Uterus (tissue), 4 donors: ENCODE measurements at places on chromosomes 6 and 20. TPM values are rescaled to one million over a fixed set of nuclear protein-coding genes. Genes with fewer than 3 reads are reported as not detected.

Gene IL17A
- total RNA-seq: not detected

Gene SEL1L2
- total RNA-seq: 1.3 TPM

Gene PBOV1
- not detected for total RNA-seq

Gene BCKDHB
- 10.0 TPM for total RNA-seq

Gene KIF25
- total RNA-seq: not detected

Gene SALL4
- 0.55 TPM for total RNA-seq

Gene FOXP4
- total RNA-seq: 4.6 TPM

Gene TNF
- total RNA-seq: not detected

Gene HSD17B8
- 5.8 TPM for total RNA-seq

Gene MYBL2
- 5.2 TPM for total RNA-seq

Gene LGSN
- total RNA-seq: 0.41 TPM

Gene THEMIS
- 1.6 TPM for total RNA-seq

Gene TBCC
- total RNA-seq: 7.9 TPM

Gene FLRT3
- total RNA-seq: 5.2 TPM

Gene SLC24A3
- total RNA-seq: 49.8 TPM

Gene FKBP1C
- total RNA-seq: not detected

Gene ZSCAN9
- 17.6 TPM for total RNA-seq

Gene IRF4
- total RNA-seq: not detected

Gene CFB
- total RNA-seq: 32.6 TPM

Gene SNAI1
- total RNA-seq: 1.0 TPM

Gene SLC26A8
- not detected for total RNA-seq

Gene MAVS
- 43.2 TPM for total RNA-seq

Gene C6orf15
- total RNA-seq: not detected

Gene TRIM40
- total RNA-seq: not detected

Gene GFOD1
- total RNA-seq: 26.6 TPM

Gene TREML2
- 0.12 TPM for total RNA-seq

Gene MOXD1
- 27.6 TPM for total RNA-seq

Gene FUT9
- total RNA-seq: not detected

Gene HLA-DQA2
- not detected for total RNA-seq

Gene PRDM1
- 1.5 TPM for total RNA-seq

Gene PPIL6
- total RNA-seq: 0.59 TPM

Gene DDO
- total RNA-seq: 0.97 TPM

Gene GPX5
- not detected for total RNA-seq

Gene PLCB1
- total RNA-seq: 29.2 TPM
